Right lung (tissue), 10 donors: ENCODE measurements at places on chromosomes 2 and 18. TPM values are rescaled to one million over a fixed set of nuclear protein-coding genes. Genes with fewer than 3 reads are reported as not detected.

Gene RAB6C
- not detected for polyA plus RNA-seq

Gene DTNA
- 9.2 TPM for polyA plus RNA-seq

Gene EFEMP1
- 157 TPM for polyA plus RNA-seq

Gene HOXD13
- polyA plus RNA-seq = not detected

Gene NTSR2
- polyA plus RNA-seq = not detected

Gene TXNDC2
- not detected for polyA plus RNA-seq

Gene THSD7B
- polyA plus RNA-seq = 1.9 TPM

Gene TACR1
- polyA plus RNA-seq = 2.2 TPM

Gene FOXI3
- polyA plus RNA-seq = 0.04 TPM

Gene HTR2B
- polyA plus RNA-seq = 0.31 TPM

Gene CLK1
- polyA plus RNA-seq = 273 TPM

Gene COL3A1
- 1,333 TPM for polyA plus RNA-seq

Gene LONRF2
- polyA plus RNA-seq = 3.8 TPM

Gene RAB31
- 31.2 TPM for polyA plus RNA-seq

Gene AQP12A
- not detected for polyA plus RNA-seq

Gene RAD51AP2
- 0.38 TPM for polyA plus RNA-seq

Gene UGT1A10
- polyA plus RNA-seq = not detected

Gene CYP1B1
- 1.1 TPM for polyA plus RNA-seq

Gene MC4R
- polyA plus RNA-seq = 0.96 TPM

Gene ATP8B1
- 19.6 TPM for polyA plus RNA-seq

Gene GMCL1
- polyA plus RNA-seq = 25.2 TPM

Gene SKA1
- 9.8 TPM for polyA plus RNA-seq

Gene GAL3ST2
- 0.27 TPM for polyA plus RNA-seq
